ENCODE measurements at places on chromosomes 1 and 21.
A peak's percentile ranks its signal among the peaks of the same experiment; 100 is the strongest.

DNA sequence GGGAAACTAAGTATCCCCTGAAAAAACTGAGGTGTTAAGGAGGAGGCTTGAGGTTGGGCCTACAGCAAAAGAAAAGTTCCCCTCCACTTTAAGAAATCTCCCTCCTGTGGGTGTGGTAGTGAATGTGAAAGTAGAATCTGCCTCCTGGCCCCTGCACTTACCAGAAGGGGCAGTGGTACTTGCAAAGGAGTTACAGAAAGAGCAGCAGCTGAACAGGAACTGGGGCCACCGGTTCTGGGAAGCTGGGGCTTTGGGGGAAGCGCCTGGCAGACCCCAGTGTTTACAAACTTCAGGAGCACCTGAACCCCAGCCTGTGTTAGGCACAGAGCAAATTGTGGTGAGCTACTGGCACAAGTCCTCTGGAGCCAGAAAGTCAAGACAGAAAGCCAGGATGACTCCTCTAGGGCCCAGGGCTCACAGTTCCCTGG is 250.2 kb upstream of the FGGY start:
- H3K4me1 ChIP-seq: peaks cover 31% of the 10 kb centered on the region
- H3K4me3 ChIP-seq: no peak overlapping the region
- no peaks in the 10 kb centered on the region for H3K27me3 ChIP-seq
- no peak overlapping the region for H3K27ac ChIP-seq

DNA sequence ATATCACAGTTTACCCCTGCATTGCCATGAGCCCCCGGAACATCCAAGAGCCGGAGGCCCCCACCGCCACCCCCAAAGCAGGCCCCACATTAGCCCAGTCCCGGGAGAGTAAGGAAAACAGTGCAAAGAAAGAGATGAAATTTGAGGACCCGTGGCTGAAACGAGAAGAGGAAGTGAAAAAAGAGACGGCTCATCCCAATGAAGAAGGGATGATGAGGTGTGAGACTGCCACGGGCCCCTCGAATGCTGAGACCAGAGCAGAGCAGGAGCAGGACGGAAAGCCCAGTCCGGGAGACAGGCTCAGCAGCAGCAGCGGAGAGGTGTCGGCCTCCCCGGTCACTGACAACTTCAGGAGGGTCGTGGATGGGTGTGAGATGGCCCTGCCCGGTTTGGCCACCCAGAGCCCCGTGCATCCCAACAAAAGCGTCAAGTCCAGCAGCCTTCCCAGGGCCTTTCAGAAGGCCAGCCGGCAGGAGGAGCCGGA is 532.4 kb downstream of the KIF26B start:
- no peak for DNase-seq
- H3K27me3 ChIP-seq: peaks cover 11% of the 10 kb centered on the region
- no peaks in the 10 kb centered on the region for H3K4me1 ChIP-seq
- H3K27ac ChIP-seq: no peak overlapping the region

DNA sequence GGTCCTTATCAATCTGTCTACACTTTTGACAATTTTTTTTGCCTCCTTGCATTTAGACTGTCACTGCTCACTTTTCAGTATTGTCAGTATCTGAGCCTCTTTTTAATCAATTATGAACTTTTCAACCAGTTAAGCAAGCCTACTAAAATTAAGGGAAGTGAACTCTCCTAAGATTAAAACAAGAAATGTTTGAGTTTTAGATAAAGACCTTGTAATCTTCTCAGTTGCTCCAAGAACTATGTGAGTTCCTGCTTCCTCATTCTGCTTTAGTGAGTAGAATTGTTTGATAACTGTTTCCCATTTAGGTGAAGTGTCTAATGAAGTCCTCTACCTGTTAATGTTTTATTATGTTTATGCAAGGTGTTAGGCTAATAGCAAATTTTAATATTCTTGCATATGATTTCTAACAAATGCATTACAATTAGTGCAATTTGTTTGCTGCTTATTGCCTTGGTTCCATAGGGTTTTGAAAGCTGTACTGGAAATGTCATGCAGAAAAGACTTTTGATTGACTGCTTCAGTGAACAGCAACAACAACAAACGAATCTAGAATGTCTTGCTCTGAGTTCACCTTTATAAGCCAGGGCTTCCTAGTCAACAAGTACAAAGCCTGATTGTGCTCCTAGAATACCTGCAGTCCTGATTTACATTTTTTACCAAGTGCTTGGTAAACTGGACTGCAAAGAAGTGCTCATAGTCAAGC is 40.9 kb downstream of the PLA2G4A start:
- H3K4me1 ChIP-seq: peaks cover 8% of the 10 kb centered on the region
- no peak overlapping the region for H3K4me3 ChIP-seq
- H3K27me3 ChIP-seq: no peaks in the 10 kb centered on the region
- DNase-seq: no peak
- H3K27ac ChIP-seq: no peak overlapping the region

DNA sequence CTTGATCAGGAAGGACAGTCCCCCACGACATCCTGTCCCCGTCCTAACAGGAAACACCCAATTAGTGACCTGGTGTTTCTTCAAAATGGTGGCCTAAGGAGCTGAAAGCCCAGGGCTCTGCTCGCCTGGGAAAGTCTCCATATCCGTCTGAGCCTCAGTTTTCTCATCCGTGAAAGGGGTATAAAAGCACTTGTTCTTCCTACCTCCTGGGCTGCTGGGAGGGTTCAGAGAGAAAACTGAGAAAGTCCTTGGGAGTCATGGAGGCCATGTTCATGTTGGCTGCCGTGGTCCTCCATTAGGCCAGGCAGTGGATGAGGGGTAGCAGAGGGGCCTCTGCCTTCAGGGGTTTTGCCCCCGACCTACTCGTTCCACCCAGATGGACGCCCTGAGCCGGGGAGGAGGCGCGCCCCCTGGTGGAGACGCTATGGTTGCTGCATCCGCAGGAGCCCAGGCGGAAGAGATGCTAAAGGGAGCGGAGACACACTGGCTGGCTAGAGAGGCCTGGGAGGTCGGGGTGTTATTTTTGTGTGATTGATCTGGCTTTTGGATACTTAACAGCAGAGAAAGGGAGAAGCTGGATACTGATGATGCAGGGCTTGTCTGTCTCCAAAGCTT is 113.5 kb downstream of the PRDM2 start:
- H3K36me3 ChIP-seq: peaks cover 21% of the 10 kb centered on the region
- no peak for DNase-seq
- no peaks in the 10 kb centered on the region for H3K27me3 ChIP-seq
- H3K27ac ChIP-seq: no peak overlapping the region

- no peaks in the 10 kb centered on the region for H3K4me1 ChIP-seq
- no peak within 1 kb of the TSS for H3K27ac ChIP-seq
- no peaks in the 10 kb centered on the region for H3K27me3 ChIP-seq
- H3K4me3 ChIP-seq: peak within 1 kb of the TSS; percentile 29
Measured at GRCh38 chr1:153390938-153391710, at the start of gene S100A8. Gene S100A8 (minus strand): TSS chr1:153391073. CDS start chr1:153390535, 538 bp downstream.

DNA sequence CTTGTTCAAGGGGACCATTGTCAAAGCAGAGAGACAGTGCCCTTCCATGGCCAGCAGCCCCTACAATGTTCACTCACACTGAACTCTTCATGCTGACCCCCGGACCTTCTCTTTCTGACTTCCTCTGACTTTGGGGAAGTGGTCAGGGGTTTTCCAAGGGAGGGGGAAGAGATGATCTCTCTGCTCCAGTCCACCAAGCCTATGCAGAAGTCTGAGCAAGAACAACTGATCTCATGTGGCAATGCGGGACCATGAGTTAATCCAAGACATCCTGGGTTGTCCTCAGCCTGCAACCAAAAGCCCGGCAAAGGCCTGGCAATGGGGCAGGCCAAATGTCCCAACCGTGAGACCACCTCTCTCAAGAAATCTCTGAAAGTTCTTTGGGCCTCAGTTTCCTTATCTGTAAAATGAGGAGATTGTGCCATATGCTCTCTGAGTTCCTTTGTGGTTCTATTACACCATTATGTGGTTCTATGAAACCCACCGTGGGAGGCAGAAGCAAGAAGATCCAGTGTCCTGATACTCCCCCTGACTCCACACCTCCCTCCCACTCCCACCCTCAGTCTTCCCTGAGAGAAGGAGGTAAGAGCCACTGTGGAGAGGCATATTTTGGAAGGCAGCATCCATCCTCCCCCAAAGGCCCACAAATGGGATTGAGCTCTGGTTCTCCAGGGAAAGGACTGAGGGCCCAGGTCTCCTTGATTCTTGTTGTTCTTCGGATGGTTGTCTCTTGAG is 11.8 kb upstream of the ARHGEF2 start:
- no peaks in the 10 kb centered on the region for H3K27me3 ChIP-seq
- H3K36me3 ChIP-seq: no peaks in the 10 kb centered on the region
- no peak overlapping the region for H3K4me3 ChIP-seq
- peaks cover 32% of the 10 kb centered on the region for H3K4me1 ChIP-seq
- no peak for DNase-seq
- no peak overlapping the region for H3K27ac ChIP-seq

DNA sequence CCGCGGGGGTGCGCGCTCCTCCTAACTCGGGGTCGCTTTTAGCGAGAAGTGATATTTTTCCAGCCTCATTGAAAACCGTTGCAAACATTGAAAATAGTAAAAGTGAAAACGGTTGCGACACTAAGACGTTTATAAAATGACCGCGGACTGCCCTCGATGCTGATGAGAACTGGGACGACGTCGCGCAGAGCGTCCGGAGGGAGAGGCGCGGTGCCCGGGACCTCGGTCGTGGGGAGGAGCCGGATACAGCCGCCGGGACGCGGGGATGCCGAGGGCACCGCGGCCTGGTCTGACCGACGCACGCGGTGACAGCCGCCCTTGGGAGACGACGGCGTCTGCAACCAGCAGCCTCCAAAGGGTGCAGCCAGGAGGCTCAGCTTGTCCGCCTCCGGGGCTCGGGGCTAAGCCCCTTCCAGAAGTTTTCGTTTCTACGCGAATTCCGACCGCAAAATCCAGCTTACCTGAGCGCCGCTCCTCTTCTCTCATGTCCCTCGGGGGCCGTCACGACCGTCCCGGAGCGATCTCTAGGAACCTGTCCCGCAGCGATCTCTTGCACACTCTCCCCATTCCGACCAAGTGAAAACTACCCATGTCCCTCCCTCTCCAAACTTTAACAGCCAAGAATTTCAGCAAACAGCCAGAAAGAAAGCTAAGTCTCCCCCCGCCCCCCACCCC is 144.4 kb upstream of the ETS2 start:
- H3K4me3 ChIP-seq: peak overlapping the region; percentile 60
- H3K27ac ChIP-seq: peak overlapping the region; percentile 34
- DNase-seq: no peak
- peaks cover 17% of the 10 kb centered on the region for H3K4me1 ChIP-seq

GRCh38 chr1:173779936-173780335 is 44.5 kb upstream of the DARS2 start:
- no peak overlapping the region for H3K4me3 ChIP-seq
- H3K36me3 ChIP-seq: peaks cover 95% of the 10 kb centered on the region
- no peaks in the 10 kb centered on the region for H3K27me3 ChIP-seq
- H3K4me1 ChIP-seq: no peaks in the 10 kb centered on the region
- H3K27ac ChIP-seq: no peak overlapping the region

- no peak for DNase-seq
- no peak overlapping the region for H3K27ac ChIP-seq
- no peaks in the 10 kb centered on the region for H3K27me3 ChIP-seq
- no peaks in the 10 kb centered on the region for H3K36me3 ChIP-seq
Measured at GRCh38 chr1:41609166-41609883, 124.8 kb upstream of the EDN2 start.

- H3K27me3 ChIP-seq: no peaks in the 10 kb centered on the region
- H3K27ac ChIP-seq: no peak overlapping the region
- peaks cover 89% of the 10 kb centered on the region for H3K36me3 ChIP-seq
- no peak overlapping the region for H3K4me3 ChIP-seq
Measured at GRCh38 chr1:68132426-68133130, 82.2 kb upstream of the DIRAS3 start.

DNA sequence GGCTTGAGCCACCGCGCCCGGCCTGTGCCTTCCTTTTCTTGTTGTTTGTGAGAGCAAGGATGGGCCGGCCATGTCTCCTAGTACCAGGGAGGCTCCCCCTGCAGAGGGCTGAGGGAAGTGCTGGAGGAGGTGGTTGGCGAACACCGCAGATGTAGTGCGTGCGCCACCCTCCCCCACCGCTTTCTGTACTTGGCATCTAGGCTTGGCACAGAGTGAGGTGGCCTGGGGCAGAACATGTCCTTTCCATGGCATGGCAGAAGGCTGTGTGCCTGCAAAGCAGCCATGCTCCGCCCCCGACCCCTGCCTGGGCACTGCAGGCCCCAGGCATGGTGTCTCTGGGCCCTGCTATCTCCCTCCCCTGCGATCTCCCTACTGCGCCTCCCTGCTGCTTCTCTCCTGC is 30.7 kb downstream of the ALPL start:
- H3K27me3 ChIP-seq: no peaks in the 10 kb centered on the region
- no peak overlapping the region for H3K27ac ChIP-seq
- no peak overlapping the region for H3K4me3 ChIP-seq
- no peaks in the 10 kb centered on the region for H3K36me3 ChIP-seq
- no peaks in the 10 kb centered on the region for H3K4me1 ChIP-seq

- no peak overlapping the region for H3K4me3 ChIP-seq
- DNase-seq: no peak
- H3K27ac ChIP-seq: no peak overlapping the region
Measured at GRCh38 chr1:202238914-202239313, 45.3 kb downstream of the LGR6 start.

DNA sequence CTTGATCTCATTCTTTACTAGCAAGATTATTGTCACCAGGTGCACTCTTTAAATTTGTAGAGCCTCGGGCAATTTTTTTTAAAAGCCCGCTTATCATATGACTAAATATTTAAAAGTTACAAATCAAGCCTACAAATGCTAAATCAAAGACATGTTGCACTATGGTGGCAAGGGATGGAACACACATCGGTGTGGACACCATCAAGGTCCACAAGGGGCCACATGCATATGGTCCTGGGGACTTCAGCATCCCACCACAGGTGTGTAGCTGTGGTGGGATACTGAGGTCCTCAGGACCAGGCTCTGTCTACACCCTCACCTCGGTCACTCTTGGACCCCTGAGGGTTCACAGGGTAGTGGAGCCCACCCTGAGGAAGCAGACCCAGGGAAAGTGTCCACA is 45.8 kb downstream of the FAM78B start:
- no peak for DNase-seq
- H3K27me3 ChIP-seq: no peaks in the 10 kb centered on the region
- no peak overlapping the region for H3K4me3 ChIP-seq
- H3K4me1 ChIP-seq: no peaks in the 10 kb centered on the region
- no peaks in the 10 kb centered on the region for H3K36me3 ChIP-seq

DNA sequence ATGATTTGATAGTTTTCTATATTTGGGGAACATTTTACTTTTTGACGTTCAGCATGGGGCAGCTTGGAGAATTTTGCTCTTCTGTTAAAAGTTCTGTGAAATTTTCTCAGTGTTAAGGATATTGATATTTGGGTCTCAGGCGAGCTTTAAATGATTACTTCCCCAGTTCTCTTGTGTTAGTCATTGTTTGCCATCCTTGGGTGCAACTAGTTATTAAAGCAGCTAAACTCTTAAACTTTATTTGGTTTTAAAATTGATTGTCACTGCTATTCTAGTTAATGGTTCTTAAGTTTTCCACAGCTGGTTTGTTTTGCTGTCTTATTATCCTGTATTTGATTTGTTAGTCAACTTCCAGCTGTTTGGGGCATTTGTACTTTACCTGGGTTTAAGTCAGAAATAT is 9.0 kb downstream of the COG2 start:
- no peak overlapping the region for H3K4me3 ChIP-seq
- DNase-seq: no peak
- no peaks in the 10 kb centered on the region for H3K36me3 ChIP-seq
- no peak overlapping the region for H3K27ac ChIP-seq
- peaks cover 10% of the 10 kb centered on the region for H3K4me1 ChIP-seq

Measured in stomach (tissue), 19 donors.